ENCODE measurements at places on chromosomes 6 and 20.
A peak's percentile ranks its signal among the peaks of the same experiment; 100 is the strongest.

GRCh38 chr20:1870792-1871550 is 24.2 kb upstream of the SIRPA start:
- no peak for DNase-seq

DNA sequence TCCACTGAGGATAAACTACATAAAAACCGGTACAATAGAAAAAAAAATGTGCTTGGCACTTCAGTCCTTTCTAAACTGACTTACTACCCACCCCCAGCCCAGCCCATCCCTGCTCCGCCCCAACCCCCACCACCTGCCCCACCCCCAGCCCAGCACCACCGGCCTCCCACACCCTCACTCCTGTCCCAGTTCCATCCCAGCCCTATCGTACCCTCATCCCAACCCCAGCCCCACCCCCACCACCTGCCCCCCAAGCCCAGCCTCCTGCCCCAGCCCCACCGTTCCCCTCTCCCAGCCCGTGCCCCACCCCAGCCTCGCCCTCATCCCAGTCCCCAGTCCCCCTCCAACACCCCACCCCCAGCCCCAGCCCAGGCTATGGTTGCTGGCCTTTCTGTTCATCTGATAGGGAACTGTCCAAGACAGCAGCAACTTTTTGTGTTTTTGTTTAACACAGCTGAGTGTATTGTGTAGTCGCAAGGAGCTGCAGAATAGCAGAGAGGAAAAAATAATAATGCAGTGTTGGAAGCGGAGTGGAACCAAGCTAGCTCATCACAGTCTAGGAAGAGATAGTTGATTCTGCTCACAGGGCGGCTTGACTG is 61.9 kb downstream of the SASH1 start:
- no peak for DNase-seq

- DNase-seq, result no peak
Observed at GRCh38 chr20:2631228-2631627, 21.2 kb upstream of the NOP56 start.

GRCh38 chr6:144090384-144090783 is 5.0 kb downstream of the SF3B5 start:
- no peak for DNase-seq

- no peak for DNase-seq
Observed at GRCh38 chr20:24892931-24893330, 56.1 kb upstream of the CST7 start.

- DNase-seq, result no peak
Observed at GRCh38 chr6:161141173-161141572, 132.7 kb downstream of the AGPAT4 start.

GRCh38 chr6:84514089-84514971 is 250.1 kb downstream of the TBX18 start:
- DNase-seq, result no peak

DNA sequence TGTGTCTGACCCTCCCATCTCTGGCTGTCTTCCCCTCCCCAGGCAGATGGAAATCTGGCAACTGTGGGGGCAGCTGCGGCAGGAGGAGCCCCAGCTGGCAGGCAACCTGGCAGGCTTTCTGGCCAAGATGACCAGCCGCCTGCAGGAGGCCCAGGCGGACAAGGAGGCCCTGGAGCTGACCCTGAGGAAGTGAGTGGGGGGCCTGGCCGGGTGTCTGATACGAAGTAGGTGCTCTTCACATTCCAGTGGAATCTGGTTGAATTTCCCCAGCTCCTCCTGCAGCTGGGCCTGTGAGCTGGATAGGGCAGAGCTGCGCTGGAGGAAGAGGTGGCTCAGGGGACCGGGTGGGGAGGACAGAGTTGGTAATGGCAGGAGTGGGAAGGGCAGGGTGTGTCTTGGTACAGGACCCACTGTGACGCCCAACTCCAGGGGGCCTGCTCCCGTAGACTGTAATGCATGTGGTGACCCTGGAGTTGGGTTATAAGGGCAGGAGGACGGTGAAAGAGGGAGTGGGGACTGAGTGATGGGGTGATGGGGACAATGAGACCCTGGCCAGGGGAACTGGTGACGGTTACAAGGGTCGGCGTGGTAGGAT is 19.7 kb downstream of the RAB44 start:
- DNase-seq, result peak; percentile 19

DNA sequence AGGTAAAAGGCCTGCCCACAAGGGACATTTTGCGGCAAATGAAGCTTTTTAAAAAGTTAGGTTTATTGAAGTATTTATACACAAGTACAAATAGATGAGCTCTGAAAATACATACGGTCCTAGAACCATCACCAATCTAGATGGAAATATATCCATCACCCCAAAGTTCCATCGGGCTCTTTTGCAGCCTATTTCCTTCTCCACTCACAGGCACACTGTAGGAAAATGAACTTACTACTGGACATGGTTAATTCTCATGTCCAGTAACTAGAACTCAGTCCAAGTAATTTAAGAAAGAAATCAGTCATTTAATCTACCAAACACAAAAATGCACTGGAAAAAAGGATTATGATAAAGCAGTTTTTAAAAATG is 6.2 kb downstream of the PCNA start:
- DNase-seq, result no peak

DNA sequence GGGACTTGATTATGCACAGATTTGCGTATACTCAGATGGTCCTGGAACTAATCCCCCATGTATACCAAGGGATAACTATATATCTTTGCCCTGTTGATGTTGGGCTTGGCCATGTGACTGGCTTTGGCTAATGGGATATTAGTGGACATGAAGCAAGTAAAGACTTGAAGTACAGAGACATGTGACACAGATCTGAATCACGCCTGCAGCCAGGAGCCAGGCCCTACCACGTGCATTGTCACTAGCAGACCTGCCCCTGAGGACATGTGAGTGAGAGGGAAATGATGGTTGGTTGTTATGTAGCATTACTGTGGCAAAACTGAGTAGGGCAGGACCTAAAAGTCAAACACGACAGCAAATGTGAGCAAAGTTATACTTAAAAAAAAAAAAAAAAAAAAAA is 155.7 kb downstream of the AKAP7 start:
- DNase-seq, result no peak

- no peak for DNase-seq
Observed at GRCh38 chr6:85261271-85261670, 188.6 kb upstream of the NT5E start.

DNA sequence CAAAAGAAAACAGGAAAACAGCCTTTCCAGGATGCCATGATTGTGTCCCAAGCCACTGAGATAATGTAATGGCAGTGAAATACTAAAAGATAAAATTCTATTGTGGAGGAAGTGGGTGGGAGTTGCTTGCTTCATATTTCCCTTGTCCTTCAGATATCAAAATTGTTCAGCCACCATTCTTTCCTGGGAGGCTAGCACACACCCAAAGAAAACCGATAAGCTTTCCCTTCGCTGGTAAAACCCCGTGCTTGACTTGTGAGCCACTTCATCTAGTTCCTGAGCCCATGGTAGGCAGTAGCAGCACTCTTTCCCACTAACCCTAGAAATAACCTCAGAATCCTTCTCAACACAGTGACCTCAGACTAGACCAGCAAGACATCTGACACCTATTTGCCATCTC is 357.4 kb upstream of the PLCB4 start:
- no peak for DNase-seq

GRCh38 chr20:60680554-60680953 is 571.5 kb upstream of the CDH4 start:
- DNase-seq, result no peak

DNA sequence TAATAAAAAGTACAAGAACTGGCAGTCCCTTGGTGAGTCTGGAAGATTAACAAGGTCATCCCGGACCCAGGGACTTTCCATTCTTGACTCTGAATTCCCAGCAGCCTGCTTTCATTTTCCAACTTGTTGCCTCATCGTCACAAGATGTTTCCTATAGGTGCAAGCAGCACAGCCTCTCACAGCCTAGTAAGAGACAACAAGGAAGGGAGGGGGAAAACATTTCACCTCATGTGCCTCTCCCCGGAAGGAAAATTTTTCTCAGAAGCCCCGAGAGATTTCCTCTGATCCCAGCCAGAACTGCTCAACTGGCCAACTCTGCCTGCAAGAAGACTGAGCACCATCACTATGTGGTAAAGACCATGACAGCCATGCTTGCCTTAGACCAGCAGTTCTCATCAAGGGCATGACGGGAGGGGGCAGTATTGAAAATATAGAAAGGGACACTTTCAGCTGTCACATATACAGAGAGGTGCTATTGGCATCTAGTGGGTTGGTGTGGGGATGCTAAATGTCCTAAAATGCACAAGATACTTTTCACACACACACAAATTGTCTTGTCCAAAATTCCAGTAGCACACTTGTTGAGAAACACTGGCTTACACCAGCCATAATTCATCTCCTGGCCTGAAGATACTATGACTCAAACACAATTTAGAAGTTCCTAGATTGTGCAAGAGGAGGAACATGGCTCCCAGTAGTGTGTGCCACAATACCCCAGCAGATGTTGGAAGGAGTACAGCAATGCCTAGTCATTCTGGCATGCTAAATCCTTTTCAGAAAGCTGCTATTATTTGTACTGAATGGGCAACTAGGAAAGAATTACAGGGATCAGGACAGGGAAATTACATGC is 10.8 kb upstream of the WTAP start:
- peak; percentile 84 for DNase-seq

GRCh38 chr6:16731478-16732051 is 29.7 kb downstream of the ATXN1 start:
- no peak for DNase-seq

DNA sequence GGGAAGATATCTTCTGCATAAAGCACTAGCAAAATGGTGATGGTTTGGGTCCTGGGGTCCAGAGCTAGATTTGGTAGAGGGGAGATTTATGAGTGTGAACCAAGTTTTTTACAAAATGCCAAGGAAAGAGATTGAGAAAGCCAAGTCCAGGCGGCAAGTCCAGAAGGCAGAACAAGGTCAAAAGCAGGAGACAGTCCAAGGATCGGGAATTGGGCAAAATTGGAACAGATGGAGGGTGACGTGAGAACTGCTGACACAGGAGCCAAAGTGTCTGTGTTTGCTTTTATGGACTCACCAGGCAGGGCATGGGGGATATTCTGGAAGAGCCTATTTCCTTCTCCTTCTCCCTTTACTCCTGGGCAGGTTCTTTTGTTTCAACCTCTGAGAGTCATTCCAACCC is 4.1 kb downstream of the NHLRC1 start:
- no peak for DNase-seq

DNA sequence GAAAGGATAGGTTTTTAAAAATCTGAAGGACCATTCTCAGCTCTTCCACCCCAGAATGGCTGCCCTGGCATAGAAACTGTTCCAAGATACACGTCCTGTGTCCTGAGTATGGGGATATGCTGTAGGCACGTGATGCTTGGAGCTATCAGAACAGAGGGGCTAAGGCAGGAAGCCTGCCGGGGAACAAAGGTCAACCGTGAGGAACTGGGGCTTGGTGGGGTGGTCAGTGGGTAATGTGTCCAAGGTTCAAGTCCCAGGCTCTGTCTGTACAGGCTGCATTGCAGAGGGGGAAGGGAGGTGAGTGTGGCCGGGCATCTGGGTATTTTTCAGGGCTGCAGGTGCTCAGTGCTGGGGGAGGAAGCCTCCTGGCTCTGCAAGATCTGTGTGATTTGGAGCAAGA is 479.6 kb upstream of the CHD6 start:
- DNase-seq, result no peak

Data from tibial artery (tissue), 4 donors.